ENCODE measurements at places on chromosomes 3 and 15.

- DNase-seq: no peak
Measured at GRCh38 chr3:187209491-187209890, 12.2 kb downstream of the RTP1 start.

DNA sequence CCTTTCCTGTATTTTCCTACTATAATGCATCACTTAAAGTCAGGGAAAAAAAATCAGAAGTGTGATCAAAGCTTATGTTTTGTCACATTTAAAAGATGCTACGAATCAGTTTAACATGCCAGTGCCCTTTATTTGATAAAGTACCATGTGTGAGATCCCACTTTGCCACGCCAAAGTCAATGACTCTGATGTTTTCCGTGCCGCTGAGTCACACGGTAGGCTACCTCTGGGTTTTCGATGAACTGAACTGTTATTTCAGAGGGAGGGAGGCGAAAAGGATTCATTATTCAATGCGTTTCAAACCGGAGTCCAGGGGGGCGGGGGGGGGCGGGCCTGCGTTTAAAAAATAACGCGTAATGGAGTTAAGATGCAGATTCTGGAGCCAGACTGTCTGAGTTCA is 203.0 kb downstream of the ABHD5 start:
- no peak for DNase-seq

GRCh38 chr3:171225165-171225564 is 198.6 kb upstream of the SLC2A2 start:
- DNase-seq: no peak

DNA sequence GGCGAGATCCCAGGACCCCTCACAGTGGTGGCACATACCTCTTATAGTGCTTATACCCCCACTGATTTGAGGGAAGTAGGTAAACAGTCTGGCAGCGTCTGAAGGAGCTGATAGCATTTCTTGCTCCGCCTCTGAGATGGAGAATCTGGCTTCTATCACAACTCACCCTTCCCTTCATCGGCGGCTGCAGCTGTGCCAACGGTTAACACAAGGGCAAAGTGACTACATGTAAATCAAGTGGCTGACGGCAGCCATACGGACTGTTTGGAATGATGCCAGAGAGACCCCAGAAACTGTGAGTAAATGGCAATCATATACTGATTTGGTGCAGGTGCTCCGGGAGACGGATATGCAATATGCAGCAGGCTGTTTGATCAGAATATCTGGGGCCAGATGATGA is 66.8 kb upstream of the UNC13C start:
- no peak for DNase-seq

DNA sequence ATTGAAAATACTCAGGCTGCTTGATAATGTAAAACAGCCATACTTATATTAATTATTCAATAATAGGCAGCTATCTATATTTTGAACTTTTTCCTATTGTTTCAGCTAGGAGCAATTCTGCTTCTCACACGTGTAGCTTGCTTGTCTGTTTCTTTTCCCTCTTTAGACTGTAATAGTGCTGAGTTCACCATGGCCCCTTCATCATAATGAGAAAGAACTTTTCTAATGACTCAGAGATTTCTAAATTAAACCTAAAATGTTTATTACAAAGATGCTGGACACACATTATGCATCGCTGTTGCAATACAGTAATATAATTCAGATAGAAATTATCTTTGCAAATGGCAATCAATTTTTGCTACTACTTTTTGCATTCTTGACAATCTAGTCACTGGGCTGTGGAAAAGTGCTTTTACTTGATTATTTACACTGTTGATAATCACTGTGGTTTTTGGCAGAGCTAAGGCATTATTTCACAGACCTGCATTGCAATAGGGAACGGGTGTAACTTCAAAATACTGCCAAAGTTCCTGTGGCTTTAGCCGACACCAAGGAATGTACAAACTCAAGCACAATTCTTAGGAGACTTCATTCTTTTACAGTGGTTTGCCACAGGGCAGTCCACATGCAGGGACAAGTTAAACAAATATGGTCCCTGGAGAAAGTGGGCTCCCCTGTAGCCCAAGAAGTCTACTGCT is 281.0 kb upstream of the TBL1XR1 start:
- DNase-seq: no peak

GRCh38 chr3:129603561-129603942 is 2.9 kb downstream of the PLXND1 start:
- no peak for DNase-seq

DNA sequence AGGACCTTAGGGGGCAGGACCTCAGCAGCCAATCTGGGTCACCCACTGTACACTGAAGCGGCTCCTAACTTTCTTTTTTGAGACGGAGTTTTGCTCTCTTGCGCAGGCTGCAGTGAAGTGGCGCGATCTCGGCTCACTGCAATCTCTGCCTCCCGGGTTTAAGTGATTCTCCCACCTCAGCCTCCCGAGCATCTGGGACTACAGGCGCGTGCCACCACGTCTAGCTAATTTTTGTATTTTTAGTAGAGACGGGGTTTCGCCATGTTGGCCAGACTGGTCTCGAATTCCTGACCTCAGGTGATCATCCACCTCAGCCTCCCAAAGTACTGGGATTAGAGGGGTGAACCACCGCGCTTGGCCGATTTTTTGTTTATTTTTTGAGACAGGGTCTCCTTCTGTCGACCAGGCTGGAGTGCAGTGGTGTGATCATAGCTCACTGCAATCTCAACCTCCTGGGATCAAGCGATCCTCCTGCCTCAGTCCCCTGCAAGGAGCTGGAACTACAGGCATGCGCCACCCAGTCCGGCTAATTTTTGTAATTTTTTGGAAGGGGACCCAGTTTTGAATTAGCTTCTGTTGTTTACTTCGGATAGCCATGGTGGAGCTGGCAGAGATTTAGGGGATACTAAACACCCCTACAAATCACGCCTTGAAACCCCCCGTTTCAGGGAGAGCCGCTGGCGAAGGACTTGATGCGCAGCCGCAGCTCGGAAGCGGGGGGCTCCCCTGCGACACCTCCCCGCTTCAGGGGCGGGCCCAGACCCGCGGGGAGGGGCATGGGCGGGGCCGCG is 1.5 kb upstream of the CLK3 start:
- no peak for DNase-seq
